Ammon's horn (tissue), 1 donor: ENCODE measurements at places on chromosomes 6 and 20.

- DNase-seq = no peak
These were observed 46.3 kb upstream of the IYD start for GRCh38 chr6:150322466-150322871.

DNA sequence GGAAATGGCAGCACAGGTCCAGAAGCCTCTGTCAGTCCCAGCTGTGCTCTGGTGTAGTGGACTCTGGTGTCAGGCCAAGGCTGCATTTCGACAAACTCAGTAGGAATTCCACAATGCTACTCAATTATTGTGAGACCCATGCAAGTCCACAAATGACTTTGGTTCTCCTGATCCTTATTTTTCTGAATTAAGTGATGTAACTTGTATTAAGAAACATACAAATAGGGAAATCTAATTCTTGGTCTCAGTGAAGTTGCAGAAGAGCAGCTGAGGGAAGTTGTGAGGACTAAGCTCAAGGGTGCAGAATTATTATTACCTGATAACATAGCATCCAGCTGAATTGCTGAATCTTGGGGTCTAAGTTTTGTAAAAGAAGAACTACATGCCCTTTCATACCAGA is 116.8 kb downstream of the MAFB start:
- DNase-seq = no peak

- DNase-seq = peak; percentile 50
These were observed 570 bp downstream of the TULP4 start for GRCh38 chr6:158312672-158313397.

DNA sequence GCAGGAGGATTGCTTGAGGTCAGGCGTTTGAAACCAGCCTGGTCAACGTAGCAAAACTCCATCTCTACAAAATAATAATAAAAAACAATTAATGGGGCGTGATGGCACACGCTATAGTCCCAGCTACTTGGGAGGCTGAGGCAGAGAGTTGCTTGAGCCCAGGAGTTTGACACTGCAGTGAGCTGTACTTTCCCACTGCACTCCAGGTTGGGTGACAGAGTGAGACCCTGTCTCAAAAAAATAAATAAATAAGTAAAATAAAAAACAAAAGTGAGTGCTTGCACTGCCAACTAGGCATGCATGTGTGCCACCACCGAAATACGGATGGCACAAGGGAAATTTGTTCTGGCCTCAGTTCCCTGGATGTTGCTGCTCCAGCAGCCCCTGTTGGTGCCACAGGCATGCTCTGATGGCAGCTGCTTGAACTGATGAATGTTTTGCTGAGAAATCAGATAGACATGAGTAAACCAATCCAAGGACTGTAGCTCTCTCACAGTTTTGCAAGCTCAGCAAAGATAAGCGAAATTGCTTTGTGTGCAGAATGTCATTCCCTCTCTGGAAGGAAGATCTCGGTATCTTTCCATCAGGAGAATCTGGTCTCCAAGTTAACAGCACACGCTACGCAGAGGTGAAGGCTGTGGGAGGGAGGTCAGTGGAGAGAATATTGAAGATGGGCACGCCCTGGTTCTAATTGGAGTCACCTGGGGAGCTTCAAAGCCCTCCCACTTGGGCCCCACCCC is 188.0 kb upstream of the SLC24A3 start:
- no peak for DNase-seq

DNA sequence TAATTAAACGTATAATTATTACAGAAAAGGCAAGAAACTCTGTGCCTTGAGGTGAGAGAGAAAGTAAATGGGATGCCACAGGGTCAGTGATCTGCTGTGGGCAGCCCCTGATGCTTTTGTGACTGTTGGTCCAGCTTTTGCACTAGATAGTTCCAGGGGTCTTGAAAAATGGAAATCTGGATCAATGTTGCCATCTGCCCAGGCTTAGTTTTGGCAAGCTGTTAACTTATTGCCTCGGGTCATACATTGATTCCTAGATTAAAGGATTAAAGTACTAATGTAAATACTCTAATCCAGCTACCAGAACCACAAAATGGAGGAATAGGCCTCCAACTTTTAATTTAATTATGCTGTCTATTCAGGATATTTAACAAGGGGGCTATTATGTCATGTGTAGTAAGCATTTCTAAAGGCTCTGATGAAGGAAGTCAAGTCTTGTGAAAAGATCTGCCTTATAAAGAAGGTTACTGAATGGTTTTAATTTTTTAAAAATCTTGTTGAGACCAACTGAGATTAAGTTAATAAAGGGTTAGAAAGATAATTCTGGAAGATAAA is 376.0 kb upstream of the HS3ST5 start:
- no peak for DNase-seq

DNA sequence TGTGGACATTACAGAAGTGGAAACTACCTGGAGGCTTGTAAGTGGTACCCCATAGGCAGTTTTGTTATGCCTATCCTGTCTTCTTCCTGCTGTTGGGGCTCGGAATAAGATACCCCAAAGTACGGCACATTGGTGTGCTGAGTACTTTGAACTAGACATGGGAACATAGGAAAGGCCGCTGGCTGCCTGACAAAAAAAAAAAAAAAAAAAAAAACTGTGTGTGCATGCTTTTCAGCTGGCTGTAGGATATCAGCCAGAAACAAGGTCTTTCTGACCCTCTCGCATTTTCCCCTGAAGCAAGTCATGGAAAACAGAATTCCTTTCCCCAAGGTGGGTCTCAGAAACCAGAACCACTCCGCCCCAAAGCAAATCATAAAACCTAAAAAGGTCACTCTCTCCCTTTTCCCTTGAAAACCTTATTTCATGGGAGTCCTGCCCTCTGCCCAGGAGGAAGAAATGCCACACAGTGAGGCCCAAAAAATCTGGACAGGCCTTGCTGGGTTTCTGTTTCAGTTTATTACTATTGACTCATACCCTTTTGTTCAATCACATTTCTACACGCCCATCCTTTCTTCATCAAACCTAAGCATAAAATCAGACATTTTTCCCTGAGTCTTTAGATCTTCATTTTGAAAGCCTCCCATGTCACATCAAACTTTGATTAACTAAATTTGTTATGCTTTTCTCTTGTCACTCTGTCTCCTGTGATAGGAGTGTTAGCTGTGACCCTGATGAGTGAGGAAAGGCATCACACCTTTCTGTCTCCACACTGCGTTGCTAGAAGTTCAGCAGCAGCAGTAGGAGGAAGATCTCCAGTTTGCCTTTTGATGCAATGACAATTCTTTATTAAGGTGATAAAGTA is 17.2 kb downstream of the SLC2A12 start:
- no peak for DNase-seq

- DNase-seq = peak; percentile 37
These were observed 59.8 kb upstream of the DEK start for GRCh38 chr6:18323935-18324705.

DNA sequence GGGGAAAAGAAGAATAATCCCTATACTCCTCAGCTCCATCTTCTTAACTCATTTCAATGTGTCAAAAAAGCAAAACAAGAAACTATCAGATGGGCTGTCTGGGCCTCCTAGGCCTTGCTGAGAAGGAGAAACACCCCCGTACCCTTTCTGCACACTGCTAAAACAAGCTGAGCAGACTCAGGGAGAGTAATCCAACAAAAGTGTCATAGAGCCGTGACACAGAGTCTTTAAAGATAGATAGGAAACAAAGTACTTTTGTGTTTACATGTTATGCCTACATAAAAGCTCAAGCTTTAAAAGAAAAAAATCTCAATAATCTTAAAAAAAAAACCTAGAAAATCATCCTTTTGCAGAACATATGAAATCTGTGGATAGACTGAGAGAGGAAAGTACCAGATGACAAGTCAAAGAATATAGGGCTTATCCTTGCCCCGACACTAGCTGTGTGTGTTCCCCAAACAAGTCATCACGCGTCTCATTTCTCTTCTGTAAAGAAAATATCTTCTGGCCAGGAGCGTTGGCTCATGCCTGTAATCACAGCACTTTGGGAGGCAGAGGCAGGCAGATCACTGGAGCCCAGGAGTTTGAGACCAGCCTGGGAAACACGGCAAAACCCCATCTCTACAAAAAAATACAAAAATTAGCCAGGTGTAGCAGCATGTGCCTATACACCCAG is 81.3 kb downstream of the MAP3K5 start:
- no peak for DNase-seq

DNA sequence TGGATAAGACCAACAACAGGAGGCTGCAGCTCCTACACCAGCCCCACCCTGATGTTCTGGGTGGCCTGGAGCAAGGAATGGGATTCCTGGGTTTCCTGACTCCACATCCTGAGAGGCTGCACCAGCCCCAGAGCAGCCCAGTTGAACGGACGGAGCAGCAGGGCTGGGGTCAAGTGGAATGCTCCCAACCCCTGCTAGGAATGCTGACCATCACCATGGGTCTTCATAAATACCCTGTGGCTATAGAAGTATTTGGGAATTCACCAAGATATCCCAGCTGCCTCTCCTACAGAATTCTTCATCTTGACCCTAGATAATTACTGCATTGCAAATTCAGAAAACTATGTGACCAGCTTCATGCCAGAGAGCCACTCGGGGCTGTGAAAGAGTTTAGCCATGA is 180.3 kb downstream of the THBS2 start:
- DNase-seq = no peak

DNA sequence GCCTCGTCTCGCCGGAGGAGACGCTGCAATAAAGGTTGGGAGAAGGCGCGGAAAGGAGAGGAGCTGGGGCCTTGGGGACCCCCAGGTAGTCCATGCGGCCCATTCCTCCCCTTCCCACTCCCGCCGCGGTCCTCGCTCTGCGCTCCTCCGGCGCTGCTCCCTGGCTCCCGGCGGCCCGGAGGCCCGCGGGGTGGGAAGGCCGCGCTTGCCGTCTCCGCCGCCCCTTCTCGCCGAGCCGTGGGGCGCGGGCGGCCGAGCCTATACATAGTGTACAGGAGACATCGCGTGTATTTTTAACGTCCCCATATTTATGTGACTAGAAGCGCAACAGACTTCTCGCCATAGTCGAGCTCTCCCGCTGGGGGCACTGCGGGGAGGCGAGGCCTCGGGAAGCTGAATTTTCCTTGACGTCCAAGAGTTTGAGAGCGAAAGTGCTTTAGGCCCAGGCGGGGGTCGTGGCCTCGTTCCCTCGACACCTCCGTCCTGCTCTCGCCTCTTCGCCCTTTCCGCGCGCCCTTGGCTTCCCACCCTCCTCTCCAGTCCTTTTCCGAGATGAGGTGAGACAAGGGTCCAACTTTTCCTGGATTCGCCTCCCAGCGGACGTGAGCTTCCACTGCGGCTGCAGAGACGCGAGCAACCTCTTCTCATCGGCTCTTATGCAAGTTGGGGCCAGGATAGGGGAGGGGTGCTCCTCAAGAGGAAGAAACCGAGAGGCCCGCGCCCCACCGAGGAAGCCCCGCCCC is 29.0 kb downstream of the SLC12A5 start:
- peak; percentile 66 for DNase-seq

DNA sequence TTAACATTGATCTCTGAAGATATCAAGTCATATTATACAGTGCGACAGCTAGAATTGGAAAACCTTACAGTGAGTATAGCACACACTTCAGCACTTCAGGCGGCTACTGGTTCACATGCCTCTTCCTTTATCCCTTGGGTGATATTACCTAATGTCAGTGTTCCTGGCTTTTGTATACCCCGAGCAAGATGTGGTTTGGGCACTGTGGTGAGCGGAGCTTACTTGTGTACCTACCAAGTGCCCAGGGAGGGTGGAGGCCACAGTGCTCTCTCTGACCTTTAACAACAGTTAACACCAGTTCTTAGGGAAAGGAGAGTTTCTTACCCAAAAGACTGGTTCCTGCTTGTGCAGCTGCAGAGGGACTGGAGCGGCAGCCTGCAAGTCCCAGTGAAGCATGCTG is 64.4 kb downstream of the PTPN1 start:
- no peak for DNase-seq

DNA sequence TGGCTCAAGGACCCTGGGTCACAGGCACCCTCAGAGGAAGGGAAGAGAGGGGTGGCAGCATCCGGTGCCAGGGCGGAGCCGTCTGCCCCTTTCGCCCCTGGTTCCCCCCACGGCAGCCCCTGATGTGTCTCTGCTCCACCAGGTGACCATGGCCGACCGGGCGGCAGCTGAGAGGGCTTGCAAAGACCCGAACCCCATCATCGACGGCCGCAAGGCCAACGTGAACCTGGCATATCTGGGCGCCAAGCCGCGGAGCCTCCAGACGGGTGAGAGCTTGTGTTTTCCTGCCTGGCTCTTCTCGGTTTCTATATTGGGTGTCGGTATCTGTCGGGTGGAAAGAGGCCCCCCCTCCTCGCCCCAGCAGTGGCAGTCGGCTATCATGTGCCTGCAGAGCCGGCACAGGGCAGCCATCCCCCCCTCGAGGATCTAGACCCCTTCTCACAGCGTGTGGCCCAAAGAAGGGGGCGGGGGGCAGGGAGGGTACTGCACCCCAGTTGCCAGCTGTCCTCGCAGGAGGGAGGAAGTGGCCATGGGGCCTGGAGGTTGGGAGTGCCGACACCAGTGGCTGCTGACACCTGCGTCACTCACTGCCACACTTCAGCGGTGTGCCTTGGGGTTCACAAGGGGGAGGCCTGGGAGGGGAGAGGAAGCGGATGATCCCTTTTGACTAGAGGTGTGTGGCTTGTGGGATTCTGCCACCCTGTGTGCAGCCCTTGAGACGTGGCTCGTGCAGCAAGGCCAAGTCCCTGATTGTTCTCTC is 1.5 kb downstream of the RBM38 start:
- DNase-seq = peak; percentile 48

- no peak for DNase-seq
These were observed 119.3 kb downstream of the PDE10A start for GRCh38 chr6:165543781-165544180.

DNA sequence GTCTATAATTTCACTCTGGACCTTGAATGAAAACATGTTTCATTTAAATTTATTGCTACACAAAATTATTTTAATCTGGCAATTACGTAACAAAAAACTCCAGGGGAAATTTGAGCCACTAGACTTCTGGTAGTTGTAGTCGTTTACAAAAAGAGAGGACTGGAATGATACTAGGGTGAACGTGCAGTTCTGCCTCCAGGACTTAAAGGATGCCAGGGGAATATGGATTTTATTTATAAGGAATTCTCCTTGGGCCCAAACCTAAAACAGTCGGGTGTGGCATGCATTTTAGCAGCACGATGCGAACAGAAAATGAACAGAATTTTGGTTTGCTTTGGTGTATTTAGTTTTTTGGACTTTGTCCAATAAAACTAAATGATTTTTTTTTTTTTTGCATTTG is 76.9 kb downstream of the PRL start:
- DNase-seq = no peak

- DNase-seq = no peak
These were observed 4.0 kb upstream of the ZC3H12D start for GRCh38 chr6:149488815-149489214.

GRCh38 chr6:144131248-144131709 is 19.0 kb upstream of the STX11 start:
- DNase-seq = no peak

- DNase-seq = no peak
These were observed 50.9 kb downstream of the DEK start for GRCh38 chr6:18213439-18213838.

DNA sequence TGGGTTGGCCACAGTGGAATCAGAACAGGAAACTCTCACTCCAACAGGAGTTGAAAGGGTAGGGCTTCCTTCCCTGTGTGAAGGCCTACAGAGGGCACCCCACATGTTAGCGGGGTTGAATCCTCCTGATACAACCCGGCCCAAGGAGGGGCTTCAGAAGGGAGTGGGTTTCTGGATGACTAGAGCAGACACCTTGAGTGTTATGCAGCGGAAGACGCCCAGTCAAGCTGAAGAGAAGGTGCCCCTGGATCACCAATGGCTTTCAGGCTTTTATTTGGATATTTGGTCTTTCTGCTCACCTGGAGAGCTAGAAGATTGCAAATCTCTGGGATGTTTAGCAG is 132.8 kb downstream of the PRND start:
- no peak for DNase-seq

- DNase-seq = no peak
These were observed 99.7 kb downstream of the CLIC5 start for GRCh38 chr6:45915780-45916468.

GRCh38 chr6:158020272-158020711 is 38.6 kb downstream of the SYNJ2 start:
- no peak for DNase-seq

GRCh38 chr20:2804041-2804828 is 3.8 kb upstream of the CPXM1 start:
- no peak for DNase-seq
